Activated naive CD4-positive, alpha-beta T cell treated with anti-CD3 and anti-CD28 coated beads, Interleukin-2, amount 50 U/mL, for 72 hours (primary cell): ENCODE measurements at places on chromosomes 2 and 18.

- no peak for DNase-seq
These were observed 80.3 kb upstream of the GAREM1 start for GRCh38 chr18:32550963-32551362.

DNA sequence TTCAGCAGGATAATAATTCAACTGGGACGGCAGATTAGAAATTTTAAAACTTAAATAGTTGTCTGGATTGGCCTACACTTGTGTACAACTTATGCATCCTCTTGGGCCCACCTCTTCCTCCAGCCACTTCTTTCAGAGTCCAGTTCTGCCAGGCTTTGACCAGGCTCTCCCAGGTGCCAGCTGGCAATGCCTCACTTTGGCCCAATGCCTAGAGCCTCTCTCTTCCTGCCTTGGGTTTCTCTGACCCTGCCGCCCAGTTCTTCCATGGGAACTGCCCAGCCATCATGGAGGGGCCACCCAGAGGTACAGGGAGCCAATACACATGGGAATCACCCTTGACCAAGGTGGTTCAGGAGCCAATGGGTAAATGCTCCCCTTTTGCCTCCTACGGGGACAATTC is 135.5 kb downstream of the IRS1 start:
- no peak for DNase-seq

- DNase-seq = no peak
These were observed 168.0 kb downstream of the CERS6 start for GRCh38 chr2:168624028-168624427.

- DNase-seq = no peak
These were observed 88.1 kb upstream of the SLC8A1 start for GRCh38 chr2:40540026-40540425.

DNA sequence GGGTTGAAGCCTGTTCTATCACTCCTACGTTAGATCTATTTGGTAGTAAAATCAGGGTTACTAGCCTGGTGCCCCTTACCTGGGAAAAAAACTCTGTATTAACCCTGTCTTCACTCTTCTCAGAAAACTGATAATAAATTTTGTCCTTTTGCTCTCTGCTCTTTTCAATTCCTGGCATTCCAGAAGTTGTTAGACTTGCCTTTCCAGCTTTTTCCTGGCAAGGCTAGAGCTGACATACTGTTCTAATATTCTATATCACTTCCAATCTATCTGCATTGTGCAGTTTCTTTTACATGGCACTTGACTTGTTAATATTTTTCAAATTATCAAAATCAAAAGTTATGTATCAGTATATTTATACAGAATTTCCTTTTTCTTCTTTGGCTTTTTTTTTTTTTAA is 162.2 kb downstream of the FIGN start:
- DNase-seq = no peak

DNA sequence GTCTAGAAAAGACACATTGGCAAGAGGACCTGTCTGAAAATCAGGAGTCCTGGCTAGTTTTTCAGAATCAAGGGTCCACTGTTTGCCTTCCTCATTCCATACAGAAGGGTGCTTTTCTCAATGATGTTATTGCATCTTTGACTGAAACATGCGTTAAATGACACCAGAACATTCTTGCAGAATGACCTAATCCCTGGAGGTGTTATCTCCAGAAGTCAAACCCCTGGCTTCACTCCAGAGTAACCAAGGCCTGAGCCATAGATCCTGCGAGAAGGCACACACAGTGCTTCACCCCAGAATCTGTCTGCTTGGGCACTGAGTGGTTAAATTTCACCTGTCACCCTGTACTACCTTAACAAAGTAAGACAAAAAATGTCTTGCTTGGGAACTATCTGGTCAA is 1055.2 kb upstream of the FANCL start:
- no peak for DNase-seq

GRCh38 chr2:212193056-212193455 is 345.5 kb downstream of the ERBB4 start:
- DNase-seq = no peak

DNA sequence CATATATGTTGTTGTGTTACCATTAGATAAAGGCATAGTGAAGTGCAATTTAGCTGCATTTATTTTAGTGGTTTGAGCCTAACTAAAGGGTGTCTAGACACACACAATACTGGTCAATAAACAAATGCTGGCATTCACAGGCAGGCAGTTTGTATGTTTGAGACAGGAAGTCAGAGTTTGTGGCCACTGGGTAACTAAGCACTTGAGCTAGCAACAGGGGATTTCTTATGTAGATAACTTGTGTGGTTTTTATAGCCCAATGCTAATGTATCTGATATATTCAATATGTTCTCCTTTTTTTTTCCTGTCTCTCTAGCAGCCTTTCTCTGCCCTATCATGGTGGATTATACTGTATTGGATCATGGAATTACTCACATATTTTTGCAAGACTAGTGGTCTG is 38.1 kb downstream of the LRRTM4 start:
- DNase-seq = no peak

- no peak for DNase-seq
These were observed 266.5 kb downstream of the KLHL29 start for GRCh38 chr2:23651187-23652080.

- no peak for DNase-seq
These were observed 110.8 kb downstream of the AFF3 start for GRCh38 chr2:100031604-100032003.

DNA sequence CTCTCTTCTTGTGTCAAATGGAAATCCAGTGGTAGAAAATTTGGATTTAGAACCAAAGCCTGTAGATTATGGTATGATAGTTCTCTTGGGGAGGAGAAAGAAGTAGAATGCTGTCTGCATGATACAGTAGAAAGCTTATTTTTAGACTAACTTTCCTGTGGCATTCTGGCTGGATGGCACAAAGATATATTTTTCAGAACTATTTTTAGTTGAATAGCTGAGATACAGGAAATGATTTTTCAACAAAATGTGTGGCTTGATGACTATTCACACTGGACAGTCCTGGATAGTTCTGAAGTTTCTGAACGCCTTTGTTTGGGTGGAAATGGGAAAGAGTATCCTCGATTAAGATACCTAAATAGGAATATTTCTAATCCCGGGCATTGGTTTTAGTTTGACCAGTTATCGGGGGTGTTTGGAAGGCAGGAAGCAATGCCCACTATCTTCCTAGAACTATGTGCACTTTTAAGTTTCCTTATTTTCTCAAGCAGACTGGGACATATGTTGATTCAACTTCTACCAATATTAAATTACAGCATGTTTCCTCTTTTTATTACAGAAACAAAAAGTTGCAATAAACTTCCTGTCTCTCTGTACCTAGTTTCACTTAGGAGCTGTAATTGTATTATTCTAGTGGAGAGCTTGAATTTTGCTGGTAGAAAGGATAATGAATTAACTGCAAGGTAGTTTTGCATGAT is 32.1 kb downstream of the GDF7 start:
- no peak for DNase-seq

- no peak for DNase-seq
These were observed 27.2 kb downstream of the ST6GAL2 start for GRCh38 chr2:106858810-106859209.

GRCh38 chr2:216339456-216340279 is 32.6 kb downstream of the MARCHF4 start:
- no peak for DNase-seq

- DNase-seq = no peak
These were observed 756 bp upstream of the OST4 start for GRCh38 chr2:27071990-27072830.

- DNase-seq = no peak
These were observed 38.4 kb upstream of the CELF4 start for GRCh38 chr18:37604032-37604431.

GRCh38 chr2:38394903-38395341 is 17.8 kb upstream of the ATL2 start:
- no peak for DNase-seq

GRCh38 chr2:8551622-8552074 is 130.2 kb upstream of the ID2 start:
- DNase-seq = no peak

DNA sequence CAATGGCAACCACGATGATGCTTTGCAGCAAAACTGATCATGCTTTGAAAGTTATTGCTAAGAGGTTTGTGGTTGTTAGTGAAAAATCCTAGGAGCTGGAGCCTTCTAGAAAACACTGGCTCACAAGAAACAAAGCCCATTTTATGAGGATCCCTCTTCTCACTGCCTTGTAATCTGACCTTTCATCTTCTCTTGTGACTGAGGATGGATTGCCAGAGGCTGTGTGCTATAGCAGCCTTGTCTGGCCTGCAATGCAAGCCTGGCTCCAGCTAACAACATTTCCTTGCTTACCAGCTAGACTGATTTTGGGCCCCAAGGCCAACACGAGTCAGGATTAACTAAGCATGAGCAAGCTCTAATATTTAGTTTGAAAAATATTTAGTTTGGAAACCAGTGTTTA is 13.1 kb downstream of the PIEZO2 start:
- DNase-seq = no peak

DNA sequence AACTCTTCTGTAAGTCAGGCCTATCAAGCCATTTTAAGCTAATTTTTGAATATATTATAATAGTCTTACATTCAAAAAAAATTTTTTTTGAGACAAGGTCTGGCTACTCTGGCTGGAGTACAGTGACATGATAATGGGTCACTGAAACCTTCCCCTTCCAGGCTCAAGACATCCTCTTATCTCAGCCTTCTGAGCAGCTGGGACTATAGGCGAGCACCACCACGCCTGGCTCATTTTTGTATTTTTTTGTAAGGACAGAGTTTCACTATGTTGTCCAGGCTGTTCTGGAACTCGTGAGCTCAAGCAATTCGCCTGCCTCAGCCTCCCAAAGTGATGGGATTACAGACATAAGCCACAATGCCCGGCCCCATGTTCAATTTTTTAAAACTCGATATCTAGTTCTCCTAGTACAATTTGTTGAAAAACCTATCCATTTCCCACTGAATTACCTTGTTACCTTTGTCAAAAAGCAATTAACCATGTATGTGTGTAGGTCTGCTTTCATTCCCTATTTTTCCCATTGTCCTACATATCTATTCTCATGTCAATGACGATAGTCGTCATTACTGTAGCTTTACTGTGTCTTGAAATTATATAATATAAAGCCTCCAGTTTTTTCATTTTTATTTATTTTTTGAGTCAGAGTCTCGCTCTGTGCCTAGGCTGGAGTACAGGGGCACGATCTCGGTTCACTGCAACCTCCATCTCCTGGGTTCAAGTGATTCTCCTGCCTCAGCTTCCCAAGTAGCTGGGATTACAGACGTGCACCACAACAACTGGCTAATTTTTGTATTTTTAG is 44.8 kb downstream of the YES1 start:
- DNase-seq = no peak

DNA sequence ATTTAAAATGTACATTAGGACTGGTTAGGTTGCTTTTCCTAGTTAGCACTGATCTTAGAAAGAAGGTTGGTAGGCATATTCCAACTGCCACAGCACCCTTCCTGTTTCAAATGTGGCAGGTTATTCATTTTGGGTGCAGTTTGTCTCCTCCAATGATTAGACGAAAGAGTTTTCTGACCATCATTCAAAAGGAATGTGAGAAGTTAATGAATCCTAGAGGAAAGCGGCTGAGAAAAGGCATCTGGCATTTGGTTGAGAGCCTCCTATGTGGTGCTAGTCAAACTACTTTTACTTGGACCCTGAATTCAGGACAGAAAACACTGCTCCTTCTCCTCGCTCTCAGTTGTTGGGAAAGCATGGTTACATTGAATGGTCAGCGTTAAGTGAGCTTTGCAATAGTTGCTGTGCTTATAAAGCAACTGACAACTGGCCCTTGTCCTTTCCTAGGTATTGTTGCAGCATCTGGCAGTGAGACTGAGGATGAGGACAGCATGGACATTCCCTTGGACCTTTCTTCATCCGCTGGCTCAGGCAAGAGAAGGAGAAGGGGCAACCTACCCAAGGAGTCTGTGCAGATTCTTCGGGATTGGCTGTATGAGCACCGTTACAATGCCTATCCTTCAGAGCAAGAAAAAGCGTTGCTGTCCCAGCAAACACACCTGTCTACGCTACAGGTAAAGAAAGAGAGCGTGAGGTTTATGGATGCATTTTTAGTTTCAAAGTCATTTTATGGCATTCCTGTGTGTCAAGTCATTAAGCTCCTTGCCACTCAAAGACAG is 6.1 kb downstream of the TGIF1 start:
- no peak for DNase-seq

- DNase-seq = no peak
These were observed 67.9 kb downstream of the TEX51 start for GRCh38 chr2:126966601-126967000.

DNA sequence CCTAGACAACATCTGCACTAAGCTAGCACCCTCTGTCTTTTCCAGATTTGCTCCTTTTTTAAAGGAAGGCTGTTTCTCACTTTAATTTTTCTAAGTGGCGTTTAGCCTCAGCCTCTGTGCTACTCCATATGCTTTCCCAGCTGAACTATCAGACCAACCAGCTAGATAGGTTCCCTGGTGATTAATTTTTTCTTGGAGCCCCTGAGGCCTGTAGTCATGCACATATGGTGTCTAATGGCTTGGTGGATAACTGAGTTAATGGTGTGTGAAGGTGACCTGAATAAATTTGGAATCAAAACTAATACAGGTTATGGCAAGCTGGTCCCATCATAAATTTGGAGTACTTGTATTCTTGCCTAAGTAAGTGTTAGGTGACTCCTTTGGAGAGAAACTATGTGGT is 135.5 kb downstream of the MGAT5 start:
- no peak for DNase-seq

- no peak for DNase-seq
These were observed 63.6 kb upstream of the LTBP1 start for GRCh38 chr2:32882816-32883810.

DNA sequence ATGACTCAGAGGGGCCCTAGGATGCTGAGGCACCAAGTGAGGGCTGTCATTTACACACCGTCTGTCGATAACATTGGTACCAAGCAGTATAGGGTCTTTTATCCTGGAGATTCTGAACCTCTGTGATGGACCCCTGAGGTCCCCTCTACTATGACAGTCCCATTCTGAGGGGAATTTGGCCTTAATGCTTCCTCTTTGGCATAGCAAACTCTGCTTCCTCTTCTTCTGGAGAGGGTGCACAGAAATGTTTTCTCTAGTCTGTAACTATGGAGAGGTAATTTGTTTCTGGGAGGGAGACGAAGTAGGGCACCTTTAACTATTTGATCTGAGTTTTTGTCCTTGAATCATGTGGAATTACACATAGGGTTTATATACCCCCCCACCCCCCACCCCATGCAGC is 44.8 kb downstream of the INPP4A start:
- no peak for DNase-seq

GRCh38 chr2:68936427-68936826 is 16.3 kb downstream of the GKN2 start:
- DNase-seq = no peak

GRCh38 chr2:127220102-127220767 is at the start of gene CYP27C1:
Gene CYP27C1, minus strand, starts transcription at chr2:127220299. Its CDS starts 29 bp downstream, at chr2:127220270.
- DNase-seq = peak; percentile 17

- DNase-seq = no peak
These were observed 1173.6 kb upstream of the CHAC2 start for GRCh38 chr2:52594026-52594425.

GRCh38 chr2:233462826-233463470 is 103.6 kb downstream of the USP40 start:
- DNase-seq = no peak

DNA sequence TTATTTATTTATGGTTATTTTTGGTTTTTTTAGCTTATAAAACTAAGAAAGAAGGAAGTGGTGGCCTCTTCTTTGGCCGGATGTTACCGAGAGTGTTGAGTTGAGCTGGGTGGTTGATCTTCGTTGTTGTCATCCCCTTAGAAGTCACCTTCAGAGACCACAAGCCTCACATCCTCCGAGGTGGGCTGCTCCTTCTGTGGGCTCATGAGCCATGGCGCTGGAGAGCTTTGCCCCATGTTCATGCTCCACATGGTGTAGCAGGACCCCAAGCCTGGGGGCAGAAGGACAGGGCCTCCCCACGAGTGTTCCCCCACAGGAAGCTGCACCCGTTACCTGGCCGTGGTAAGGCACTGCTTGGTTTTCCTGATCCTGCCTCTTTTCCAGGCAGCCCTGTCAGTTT is 23.4 kb downstream of the SNTG2 start:
- peak; percentile 13 for DNase-seq
